Left kidney (tissue), 8 donors: ENCODE measurements at places on chromosomes 2 and 18.

- no peak for DNase-seq
Measured at GRCh38 chr18:28115149-28115550, 61.8 kb downstream of the CDH2 start.

DNA sequence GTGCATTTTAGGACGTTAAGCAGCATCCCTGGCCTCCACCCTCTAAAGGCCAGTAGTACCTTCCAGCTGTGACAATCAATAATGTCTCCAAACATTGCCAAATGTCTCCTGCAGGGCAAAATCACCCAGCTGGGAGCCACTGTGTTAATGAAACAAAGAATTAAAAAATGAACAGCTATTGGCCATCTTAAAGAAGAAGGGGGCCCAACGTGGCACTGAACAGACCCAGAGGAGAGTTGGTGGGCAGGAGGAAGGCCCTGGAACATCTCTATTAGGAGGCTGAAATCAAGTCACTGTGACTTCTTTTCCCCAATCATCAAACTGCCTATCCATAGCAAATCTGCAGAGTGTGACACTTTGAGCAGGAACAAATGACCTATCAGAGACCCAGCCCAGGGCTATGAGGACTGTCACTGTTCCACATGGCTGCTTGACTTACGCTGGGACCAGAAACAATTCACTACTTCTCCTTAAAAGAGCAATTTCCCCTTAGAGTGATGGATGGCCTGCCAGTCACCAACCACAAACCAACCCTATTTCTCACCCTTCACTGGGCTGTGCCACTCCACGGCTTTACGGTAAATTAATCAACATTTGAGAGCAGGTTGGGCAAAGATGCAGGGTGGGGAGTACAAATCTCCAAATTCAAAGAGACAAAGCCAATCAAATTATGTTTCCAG is 35.2 kb upstream of the TEX51 start:
- no peak for DNase-seq

DNA sequence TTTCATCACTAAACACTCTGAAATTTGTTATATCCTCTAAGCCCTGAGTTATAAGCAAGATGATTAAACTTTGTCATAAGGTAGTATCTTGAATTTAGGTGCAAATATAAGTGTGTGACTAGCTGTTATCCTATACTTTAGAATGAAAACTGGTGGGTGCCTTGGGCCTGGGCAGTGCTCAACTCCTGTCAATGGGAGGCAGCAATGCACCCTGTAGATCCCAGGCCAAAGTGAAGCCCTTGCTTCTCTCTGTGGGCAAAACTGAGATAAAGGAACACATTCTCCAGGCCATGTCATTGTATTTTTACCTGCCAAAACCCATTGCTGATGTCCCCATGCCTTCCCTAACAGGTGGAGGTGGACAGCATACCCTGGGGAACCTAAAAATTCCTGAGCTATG is 525.2 kb downstream of the TNS1 start:
- no peak for DNase-seq

GRCh38 chr2:185835974-185836373 is 97.4 kb downstream of the FSIP2 start:
- no peak for DNase-seq

DNA sequence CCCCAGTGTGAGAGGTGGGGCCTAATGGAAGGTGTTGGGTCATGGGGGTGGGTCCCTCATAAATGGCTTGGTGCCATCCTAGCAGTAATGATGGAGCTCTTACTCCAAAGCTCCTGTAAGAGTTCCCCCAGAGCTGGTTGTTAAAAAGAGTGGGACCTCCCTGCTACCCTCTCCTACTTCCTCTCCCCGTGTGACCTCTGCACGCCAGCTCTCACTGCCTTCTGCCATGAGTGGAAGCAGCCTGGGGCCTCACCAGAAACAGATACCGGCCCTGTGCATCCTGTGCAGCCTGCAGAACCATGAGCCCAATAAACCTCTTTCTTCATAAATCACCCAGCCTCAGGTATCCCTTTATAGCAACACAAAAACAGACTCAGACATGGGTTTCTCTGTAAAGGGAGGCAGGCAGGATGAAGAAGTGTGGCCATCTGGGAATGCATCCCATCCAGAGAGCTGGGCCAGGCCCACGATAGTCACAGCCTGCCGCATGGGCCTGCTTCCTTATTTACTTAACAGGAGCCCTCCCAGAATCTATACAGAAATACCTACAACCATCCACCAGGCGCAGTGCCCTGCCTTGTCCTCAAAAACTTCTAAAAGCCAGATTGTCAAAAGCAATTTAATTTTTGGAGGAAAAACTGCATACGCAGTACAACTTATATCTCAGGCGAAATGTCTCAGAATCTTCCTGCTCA is 7.5 kb downstream of the PRLH start:
- no peak for DNase-seq
